Purkinje cell (primary cell): ENCODE measurements at places on chromosomes 3 and 15. TPM values are rescaled to one million over a fixed set of nuclear protein-coding genes. Genes with fewer than 3 reads are reported as not detected.

Gene LRRC58
- 13.0 and 18.4 TPM in 2 replicates for polyA plus RNA-seq

Gene GOLGA6L4
- polyA plus RNA-seq: 3.4 and 3.5 TPM in 2 replicates

Gene GOLGA6L10
- 0.42 and 1.0 TPM in 2 replicates for polyA plus RNA-seq

Gene CHST13
- polyA plus RNA-seq: not detected in 2 replicates

Gene CHRM5
- polyA plus RNA-seq: not detected in 2 replicates

Gene CCR8
- not detected in 2 replicates for polyA plus RNA-seq

Gene SLC12A6
- 4.4 and 8.1 TPM in 2 replicates for polyA plus RNA-seq

Gene SCAANT1
- not detected in 2 replicates for polyA plus RNA-seq

Gene ARPIN
- 0.22 and 4.3 TPM in 2 replicates for polyA plus RNA-seq

Gene MESP2
- polyA plus RNA-seq: not detected in 2 replicates

Gene AMT
- polyA plus RNA-seq: 3.4 and 3.8 TPM in 2 replicates

Gene TMEM158
- polyA plus RNA-seq: 4.4 and 6.0 TPM in 2 replicates

Gene TP63
- not detected in 2 replicates for polyA plus RNA-seq

Gene UNC13C
- 3.1 and 5.0 TPM in 2 replicates for polyA plus RNA-seq

Gene ALDH1A3
- polyA plus RNA-seq: 37.4 and 43.8 TPM in 2 replicates

Gene KCNAB1
- polyA plus RNA-seq: 455 and 479 TPM in 2 replicates

Gene CLDN18
- not detected in 2 replicates for polyA plus RNA-seq

Gene PDZRN3
- 2.6 and 7.7 TPM in 2 replicates for polyA plus RNA-seq

Gene ERICH6
- polyA plus RNA-seq: 0.79 TPM in 1 of 2 replicates, not detected in the other

Gene STX19
- 38.6 and 50.6 TPM in 2 replicates for polyA plus RNA-seq

Gene TMIE
- polyA plus RNA-seq: 0.13 and 0.42 TPM in 2 replicates

Gene FSIP1
- polyA plus RNA-seq: 1.5 TPM in 1 of 2 replicates, not detected in the other
